ENCODE measurements at places on chromosomes 1 and 21. TPM values are rescaled to one million over a fixed set of nuclear protein-coding genes. Genes with fewer than 3 reads are reported as not detected.

YBEY gene
- 11.3 TPM for total RNA-seq

GRCh38 chr1:206047271-206047670 is 5.7 kb upstream of the RHEX start:
- H3K4me1 ChIP-seq = peaks cover 46% of the 10 kb centered on the region
- H3K36me3 ChIP-seq = peaks cover 30% of the 10 kb centered on the region
- no peak for DNase-seq
- no peaks in the 10 kb centered on the region for H3K27me3 ChIP-seq

DNA sequence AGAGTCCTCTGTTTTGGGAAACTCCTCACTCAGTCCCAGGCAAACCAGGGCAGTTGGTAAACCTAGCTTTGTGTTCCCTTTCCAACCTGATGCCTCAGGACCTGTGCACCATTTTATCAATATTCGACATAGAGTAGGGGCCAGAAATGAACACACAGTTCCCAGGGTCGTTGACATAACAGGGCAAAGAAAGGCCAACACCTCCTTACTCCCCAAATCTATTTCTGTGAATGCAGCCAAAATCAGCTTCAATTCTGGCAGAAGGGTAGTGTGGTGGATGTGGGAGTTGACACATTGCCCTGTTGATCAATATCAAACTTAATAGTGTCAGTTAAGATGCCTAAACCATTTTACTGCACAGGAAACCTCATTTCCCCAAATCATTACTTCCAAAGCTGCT is 104.6 kb upstream of the SPATA6 start:
- H3K27ac ChIP-seq = no peak overlapping the region
- H3K4me1 ChIP-seq = no peaks in the 10 kb centered on the region
- H3K4me3 ChIP-seq = no peak overlapping the region
- no peak for DNase-seq

DNA sequence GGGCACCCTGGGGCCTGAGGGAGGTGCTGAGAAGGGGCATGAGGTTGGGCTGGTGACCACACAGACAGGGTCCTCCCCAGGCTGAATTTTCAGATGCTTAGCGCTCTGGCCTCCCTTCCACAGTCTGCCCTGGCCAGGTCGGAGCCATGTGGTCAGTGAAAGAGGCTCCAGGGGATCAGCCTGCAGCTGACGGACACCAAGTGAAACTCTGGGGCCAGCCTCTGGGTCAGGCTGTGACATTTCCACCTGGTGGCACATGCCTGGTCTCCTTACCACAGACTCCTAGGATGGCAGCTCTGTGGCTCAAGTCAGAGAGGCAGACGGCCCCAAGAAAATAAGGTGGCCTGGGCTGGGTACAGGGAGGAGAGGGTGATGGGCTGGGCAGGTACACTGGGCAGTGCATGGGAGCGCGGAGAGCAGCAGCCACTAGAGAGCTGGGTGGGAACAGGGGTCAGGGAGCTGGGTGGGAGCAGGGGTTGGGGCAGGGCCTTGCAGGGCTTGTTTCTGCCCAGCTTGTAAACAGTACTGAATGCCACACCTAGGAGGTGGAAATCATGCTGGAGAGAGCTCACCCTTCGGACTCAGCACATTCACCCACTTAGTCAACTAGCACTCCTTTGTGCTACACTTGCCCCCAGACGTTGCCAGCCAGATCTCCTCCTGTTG is 20.7 kb upstream of the ADARB1 start:
- H3K36me3 ChIP-seq = no peaks in the 10 kb centered on the region
- peaks cover 6% of the 10 kb centered on the region for H3K4me1 ChIP-seq
- H3K27me3 ChIP-seq = peaks cover 83% of the 10 kb centered on the region
- no peak overlapping the region for H3K4me3 ChIP-seq
- H3K27ac ChIP-seq = no peak overlapping the region

DNA sequence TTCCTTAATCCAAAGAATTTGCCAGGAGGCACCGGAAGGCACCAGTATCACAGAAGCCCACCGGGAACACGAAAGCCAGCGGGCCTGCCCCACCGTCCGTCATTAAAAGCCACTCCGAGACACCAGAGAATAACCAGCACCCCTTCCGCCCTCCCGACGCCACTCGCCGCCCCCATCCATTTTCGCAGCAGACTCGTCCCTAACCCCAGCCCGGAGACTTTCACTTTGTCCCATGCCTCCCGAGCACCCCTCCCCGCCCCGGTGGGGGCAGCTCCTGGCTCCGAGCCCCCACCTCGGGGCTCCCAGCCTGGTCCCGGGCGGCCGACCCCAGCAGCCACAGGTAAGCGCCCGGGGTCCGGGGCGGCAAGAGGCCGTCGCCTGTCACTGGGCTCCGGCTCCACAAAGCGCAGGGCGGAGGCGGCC is 105.4 kb downstream of the SLC45A1 start:
- H3K27ac ChIP-seq = no peak overlapping the region
- peaks cover 10% of the 10 kb centered on the region for H3K36me3 ChIP-seq

DNA sequence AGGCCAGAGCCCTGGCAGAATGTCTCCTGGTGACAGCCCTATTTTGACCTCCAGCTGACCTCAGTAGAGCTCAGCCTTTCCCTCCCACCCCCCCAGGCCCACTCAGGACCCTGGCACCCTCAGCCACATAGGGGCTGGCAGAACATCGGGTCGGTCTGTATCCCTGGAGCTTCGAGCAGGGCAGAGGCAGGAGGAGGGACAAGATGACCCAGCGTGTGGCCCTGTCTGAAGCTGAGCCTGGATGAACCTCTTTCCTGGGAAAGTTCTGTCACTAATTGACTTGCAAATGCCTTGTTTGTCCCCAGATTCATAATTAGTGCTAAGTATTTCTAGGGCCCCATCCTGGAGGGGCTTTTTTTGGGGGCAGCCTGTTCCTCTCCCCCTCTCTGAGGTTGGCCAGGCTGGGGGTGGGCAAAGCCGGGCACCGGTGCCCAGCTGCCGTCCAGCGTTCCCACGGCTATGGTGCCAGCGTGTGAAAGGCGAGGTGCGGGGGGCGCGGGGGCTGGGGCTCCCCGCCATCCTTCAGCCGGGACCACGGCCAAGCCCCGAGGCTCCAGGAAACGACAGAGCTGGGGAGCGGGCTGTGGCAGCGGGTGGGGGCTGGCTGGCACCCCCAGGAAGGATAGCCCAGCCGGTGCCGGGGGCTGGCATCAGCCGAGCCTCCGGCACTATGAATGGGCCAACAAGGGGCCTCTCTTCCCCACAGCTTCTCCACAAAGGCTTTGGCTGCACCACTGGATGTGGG is 31.4 kb downstream of the RHBG start:
- no peak overlapping the region for H3K4me3 ChIP-seq
- peaks cover 22% of the 10 kb centered on the region for H3K27me3 ChIP-seq

All from Calu3 (cell line).